Activated CD4-positive, alpha-beta memory T cell treated with anti-CD3 and anti-CD28 coated beads, Interleukin-2, amount 10 ng/mL, durations not matched to agents 7 days and 5 days (primary cell): ENCODE measurements at places on chromosomes 3 and 15. TPM values are rescaled to one million over a fixed set of nuclear protein-coding genes. Genes with fewer than 3 reads are reported as not detected.
A peak's percentile ranks its signal among the peaks of the same experiment; 100 is the strongest.

GRCh38 chr3:55189359-55189801, 261.5 kb upstream of the LRTM1 start:
- DNase-seq, result no peak

GRCh38 chr3:122536632-122537001, 21.9 kb upstream of the KPNA1 start:
- DNase-seq, result no peak

CD86 gene
- 21.7 TPM for total RNA-seq

PEX11A gene
- 2.4 TPM for total RNA-seq

- DNase-seq, result no peak
These were observed 9.1 kb downstream of the BCL2L10 start for GRCh38 chr15:52103217-52104207.

SAMD7 gene
- not detected for total RNA-seq

DNA sequence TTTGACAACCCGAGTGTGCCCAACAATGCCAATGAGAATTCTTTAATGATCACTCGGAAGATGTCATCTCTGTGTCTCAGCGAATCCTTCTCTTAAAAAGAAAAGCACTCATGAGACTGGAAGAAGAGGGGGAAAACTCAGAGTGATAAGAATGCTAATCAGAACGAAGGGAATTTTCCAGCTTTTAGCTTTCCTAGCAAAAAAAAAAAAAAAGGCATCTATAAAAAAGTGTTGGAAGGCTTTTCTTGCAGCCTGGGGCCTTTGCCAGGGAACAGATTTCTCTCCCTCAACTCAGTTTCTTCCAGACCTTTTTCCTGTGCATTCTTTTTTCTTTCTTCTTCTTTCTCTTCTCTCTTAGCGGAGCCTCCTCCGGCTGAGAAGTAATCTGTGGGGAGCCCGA, 80.5 kb upstream of the NEO1 start:
- DNase-seq, result no peak

- DNase-seq, result no peak
These were observed 131.3 kb upstream of the SNRPN start for GRCh38 chr15:24823473-24823872.

LRRIQ4 gene
- total RNA-seq, result not detected

GRCh38 chr3:111210866-111211564, 139.4 kb downstream of the NECTIN3 start:
- DNase-seq, result no peak

DNA sequence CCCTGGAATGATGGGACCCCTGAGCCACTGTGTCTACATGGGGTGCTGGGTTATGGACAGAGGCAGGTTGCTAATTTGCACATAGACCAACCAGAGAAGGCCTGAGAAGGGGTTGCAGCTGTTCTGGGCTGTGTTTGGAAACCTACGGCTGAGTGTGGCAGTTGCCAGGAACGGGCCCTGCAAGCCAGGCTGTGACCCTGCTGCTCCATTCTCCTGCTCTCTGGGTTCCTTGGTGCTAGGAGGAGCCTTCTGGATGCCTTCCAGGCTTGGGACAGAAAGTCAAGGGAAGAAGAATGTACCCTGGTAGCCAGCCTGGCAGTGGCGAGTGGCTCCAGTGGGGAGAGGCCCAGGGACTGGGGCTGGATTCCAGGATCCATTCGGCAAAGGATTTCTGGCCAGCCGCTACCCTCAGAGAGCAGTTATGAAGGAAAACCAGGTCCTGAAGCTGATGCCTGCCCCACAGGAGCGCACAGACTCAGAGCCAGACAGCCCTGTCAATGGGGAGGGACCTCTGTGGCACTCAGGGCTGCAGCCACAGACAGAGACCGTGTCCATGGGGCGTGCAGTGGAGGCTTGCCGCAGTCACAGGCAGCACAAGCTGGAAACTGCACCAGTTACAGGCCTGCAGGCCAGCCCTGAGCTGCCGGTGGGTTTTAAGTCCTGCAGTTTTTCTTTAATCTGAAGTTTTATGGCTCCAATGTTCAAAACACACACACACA, 55.1 kb upstream of the ACAD9 start:
- no peak for DNase-seq

- no peak for DNase-seq
These were observed 23.9 kb upstream of the CTXND1 start for GRCh38 chr15:80275961-80276360.

DNA sequence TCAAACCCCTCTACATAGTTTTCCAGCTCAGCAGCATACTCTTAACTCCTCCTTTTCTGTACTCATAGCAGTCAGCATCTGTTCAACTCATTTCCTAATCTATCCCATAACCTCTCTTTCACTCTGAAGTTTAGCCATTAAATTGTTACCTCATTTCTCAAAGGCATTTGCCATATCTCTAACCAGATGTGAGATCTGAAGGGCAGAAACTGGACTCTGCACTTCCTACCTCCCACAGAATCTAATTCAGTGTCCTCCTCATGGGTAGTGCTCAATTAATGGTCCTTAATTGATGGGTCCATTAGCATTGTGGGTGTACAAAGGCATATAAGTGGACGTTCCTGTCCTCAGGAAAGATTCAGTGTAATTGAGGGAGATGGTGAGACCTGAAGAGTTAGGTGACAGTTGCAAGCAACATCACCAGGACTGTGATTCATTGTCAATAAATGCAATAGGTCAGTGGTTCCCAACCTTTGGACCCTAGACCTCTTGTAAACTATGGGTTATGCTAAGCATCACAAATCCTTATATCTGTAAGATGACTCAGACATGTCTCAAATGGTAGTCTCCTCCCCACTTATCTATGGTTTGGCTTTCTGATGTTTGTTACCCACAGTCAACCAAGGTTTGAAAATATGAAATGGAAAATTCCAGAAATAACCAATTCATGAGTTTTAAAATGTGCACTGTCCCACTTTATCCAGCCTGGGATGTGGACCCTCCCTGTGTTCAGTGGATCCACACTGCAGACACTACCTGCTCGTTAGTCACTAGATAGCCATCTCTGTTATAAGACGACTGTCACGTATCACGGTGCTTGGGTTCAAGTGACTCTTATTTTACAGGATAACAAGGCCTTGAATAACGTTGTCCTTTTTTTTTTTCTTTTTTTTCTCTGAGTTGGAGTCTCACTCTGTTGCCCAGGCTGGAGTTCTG, 25.0 kb upstream of the UACA start:
- DNase-seq, result no peak

DNA sequence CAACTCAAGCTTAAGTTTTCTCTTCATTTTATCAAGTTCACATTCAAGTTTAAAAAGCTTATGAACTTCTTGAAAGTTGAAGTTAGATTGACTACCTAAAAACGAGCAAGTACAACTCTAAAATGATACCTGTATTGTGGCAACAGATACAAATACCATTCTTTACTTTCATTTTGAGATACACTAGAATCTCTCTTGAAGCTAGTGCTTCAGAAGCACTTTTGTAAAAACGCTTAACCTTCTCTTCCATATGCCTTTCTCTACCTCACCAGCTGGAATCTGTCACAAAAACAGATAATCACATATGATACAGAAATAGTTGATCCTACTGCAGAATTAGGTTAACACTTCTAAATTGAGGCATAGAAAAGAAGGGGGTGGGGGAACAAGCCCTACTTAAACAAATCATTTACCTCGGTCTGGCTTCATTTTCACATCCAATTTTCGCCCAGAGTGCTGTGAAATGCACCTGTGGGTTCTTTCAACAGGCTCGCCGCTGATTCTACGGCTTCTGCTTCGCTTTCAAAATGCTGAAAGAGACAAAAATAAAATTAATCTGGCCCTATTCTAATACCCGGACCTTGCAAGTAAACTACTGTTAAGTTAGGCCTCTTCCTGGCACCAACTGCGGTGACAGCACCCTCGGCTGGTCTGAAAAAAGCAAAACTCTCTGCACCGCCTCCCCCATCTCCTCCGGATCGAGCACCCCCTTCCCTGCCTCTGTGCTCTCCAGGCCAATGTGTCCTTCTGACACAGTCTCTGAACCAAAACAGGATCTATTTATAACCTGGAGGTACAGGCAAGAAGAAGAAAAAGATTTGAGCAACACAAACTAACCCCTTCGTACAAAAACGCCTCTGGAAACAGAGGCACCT, 1.4 kb downstream of the ATOSA start:
- peak; percentile 72 for DNase-seq

DNA sequence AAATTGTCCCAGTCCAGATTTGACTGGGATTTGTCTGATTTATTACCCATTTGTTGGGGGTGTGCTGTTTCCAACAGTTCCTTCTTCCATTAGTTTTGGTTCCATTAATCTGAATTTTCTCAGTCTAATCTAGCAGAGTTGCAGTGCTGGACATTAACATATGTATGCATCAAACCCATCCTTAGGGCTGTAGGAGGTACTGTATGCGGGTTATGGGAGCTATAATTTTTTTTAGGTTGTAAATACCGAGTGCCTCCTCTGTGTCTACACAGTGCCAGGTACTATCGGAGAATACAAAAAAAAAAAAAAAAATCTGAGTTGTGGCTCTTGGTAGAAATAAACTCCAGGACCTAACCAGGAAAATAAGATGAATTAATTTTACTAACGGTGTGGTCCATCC, 133.8 kb downstream of the LIPC start:
- no peak for DNase-seq

DNA sequence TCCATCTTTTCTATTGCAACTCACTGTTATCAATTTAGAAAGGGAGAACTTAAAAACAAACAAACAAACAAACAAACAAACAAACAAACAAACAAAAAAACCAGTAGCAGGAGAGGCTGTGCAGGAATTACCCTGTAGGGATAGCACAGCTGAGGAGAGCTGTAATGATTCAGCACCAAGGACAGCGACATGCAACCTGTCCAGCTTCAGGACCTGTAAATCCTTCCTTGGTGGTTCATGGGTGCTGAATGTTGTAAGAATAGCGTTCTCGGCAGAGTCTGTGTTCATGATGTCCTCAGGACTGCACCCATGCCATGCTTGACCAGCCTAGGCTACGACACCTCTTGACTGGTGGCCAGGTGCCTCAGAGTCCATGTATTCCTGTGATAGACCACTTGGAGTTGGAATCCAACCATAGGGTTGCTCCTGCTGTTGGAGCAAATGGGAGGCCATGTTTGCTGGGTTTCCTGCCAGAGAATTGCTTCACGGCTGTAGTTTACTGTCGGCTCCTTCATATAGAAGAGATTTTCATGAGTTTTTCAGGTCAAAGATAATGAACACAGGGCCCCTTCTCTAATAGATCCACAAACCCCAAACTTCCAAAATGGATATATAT, 65.9 kb downstream of the CACNA2D3 start:
- DNase-seq, result peak; percentile 29
